ENCODE measurements at places on chromosomes 5 and 9.

- no peak for DNase-seq
Observed at GRCh38 chr5:119286511-119287488, 69.0 kb upstream of the TNFAIP8 start.

- DNase-seq: no peak
Observed at GRCh38 chr5:37838933-37839341, 904 bp downstream of the GDNF start.

DNA sequence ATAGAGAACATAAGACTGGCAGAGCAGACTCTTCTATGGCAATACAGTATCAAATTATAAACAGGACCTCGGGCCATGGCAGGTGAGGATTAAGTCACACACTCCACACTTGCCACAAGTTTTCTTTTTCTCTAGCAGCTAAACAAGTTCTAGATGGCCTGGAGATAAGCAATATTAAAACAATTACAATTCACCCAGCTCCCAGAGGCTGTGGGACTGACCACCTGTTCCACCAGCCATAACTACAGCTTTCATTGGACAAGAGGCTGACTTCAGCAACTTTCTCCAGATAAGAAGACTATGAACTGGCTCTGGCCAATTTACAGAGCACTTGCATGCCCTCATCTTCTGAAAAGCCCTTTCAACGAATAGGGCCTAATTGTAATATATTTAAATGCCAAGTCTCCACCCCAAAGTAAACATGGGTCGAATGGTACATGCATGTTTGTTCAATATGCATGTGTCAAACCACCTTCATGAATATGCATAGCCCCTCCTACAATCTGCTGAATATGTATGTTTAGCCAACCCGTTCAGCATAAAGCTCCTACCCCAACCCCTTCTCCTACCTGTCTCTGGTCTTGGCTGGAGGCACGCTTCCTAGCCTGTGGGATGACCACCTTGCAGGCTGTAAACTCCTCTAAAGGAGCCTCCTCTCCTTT, 6.1 kb upstream of the CFAP157 start:
- no peak for DNase-seq

GRCh38 chr5:68290260-68290674, 74.7 kb downstream of the PIK3R1 start:
- DNase-seq: no peak
